ENCODE measurements at places on chromosomes 12 and 14. TPM values are rescaled to one million over a fixed set of nuclear protein-coding genes. Genes with fewer than 3 reads are reported as not detected.

APEX1 gene
- 56.9 TPM for total RNA-seq

LRCOL1 gene
- not detected for total RNA-seq

HOXC12 gene
- not detected for total RNA-seq

TGM1 gene
- total RNA-seq = 0.94 TPM

COX8C gene
- not detected for total RNA-seq

AGAP2 gene
- total RNA-seq = 25.6 TPM

GRIP1 gene
- 104 TPM for total RNA-seq

PGF gene
- total RNA-seq = 2.0 TPM

LAG3 gene
- not detected for total RNA-seq

TAS2R10 gene
- 5.5 TPM for total RNA-seq
